ENCODE measurements at places on chromosomes 5 and 9.

- peak; percentile 50 for DNase-seq
- H3K4me3 ChIP-seq: no peak overlapping the region
- no peak overlapping the region for H3K27ac ChIP-seq
- no peaks in the 10 kb centered on the region for H3K4me1 ChIP-seq
- H3K27me3 ChIP-seq: no peaks in the 10 kb centered on the region
These were observed 40.6 kb upstream of the ZNG1F start for GRCh38 chr9:41229408-41230401.

- H3K27ac ChIP-seq: no peak overlapping the region
- H3K27me3 ChIP-seq: no peaks in the 10 kb centered on the region
- DNase-seq: no peak
- H3K4me1 ChIP-seq: no peaks in the 10 kb centered on the region
- no peaks in the 10 kb centered on the region for H3K36me3 ChIP-seq
- H3K4me3 ChIP-seq: no peak overlapping the region
These were observed 1527.5 kb upstream of the C9orf72 start for GRCh38 chr9:29100762-29101161.

DNA sequence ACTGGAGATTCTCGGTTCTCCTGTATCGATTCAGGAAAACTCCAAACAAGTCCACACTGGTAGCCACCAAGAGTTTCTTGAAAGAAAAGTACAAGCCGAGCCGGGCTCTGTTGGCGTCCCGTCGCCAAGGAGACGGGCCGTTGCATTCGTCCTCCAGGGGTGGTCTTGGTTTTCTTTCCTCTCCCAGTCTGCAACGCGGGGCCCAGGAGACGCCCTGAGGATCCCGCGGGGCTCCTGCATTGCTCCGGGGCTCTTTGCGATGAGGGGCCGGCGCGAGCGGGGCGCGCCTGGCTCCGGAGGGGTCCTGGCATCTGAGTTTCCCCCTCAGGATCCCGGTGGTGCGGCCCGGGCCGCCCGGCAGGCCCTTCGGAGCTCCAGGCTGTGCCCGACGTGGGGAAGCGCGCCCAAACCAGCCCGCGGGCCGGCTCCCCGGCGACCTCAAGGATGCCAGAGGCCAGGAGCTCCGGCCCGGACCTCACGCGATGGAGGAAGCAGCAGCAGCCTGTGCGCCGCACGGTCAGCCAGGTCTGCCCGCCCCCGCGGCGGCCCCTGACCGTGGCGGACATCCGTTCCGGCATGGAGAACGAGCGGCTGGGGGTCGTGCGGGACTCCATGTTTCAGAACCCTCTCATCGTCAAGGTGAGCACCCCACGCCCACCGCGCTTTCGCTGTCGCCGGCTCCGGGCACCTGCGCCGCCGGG, at the start of gene CFAP77:
Gene CFAP77 (plus strand): TSS at position 384 of the 701 bp plus-strand sequence. CDS start 61 bp downstream, at position 445.
- peaks cover 31% of the 10 kb centered on the region for H3K4me1 ChIP-seq
- H3K27me3 ChIP-seq: no peaks in the 10 kb centered on the region
- peak; percentile 59 for DNase-seq
- H3K4me3 ChIP-seq: no peak within 1 kb of the TSS
- H3K27ac ChIP-seq: no peak within 1 kb of the TSS

- no peaks in the 10 kb centered on the region for H3K4me1 ChIP-seq
- no peaks in the 10 kb centered on the region for H3K36me3 ChIP-seq
- H3K27me3 ChIP-seq: no peaks in the 10 kb centered on the region
- DNase-seq: no peak
These were observed 676.4 kb downstream of the PRELID2 start for GRCh38 chr5:145158730-145159129.

DNA sequence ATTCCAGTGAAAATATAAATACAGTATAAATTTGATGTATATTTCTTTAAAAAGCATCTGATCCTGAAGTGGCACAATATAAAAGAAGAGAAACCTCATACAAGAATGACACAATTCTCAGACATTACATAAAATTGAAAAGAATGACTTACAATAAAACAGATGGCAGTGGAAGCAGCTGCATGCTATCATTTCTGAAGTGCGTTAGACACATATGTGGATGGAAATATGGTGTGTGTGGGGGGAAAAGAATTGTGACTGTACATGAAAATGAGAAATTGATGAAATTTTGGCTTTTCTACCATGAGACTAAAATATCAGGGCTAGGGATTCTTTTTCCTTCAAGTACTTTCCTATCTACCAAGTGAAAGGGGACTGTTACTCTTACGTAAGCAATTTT, 45.9 kb upstream of the CDH18 start:
- no peaks in the 10 kb centered on the region for H3K4me1 ChIP-seq
- H3K4me3 ChIP-seq: no peak overlapping the region
- no peak overlapping the region for H3K27ac ChIP-seq

GRCh38 chr5:31049461-31049860, 144.0 kb upstream of the CDH6 start:
- H3K4me1 ChIP-seq: peaks cover 2% of the 10 kb centered on the region
- no peaks in the 10 kb centered on the region for H3K27me3 ChIP-seq
- no peak overlapping the region for H3K27ac ChIP-seq
- no peak overlapping the region for H3K4me3 ChIP-seq
- no peaks in the 10 kb centered on the region for H3K36me3 ChIP-seq

All from liver (tissue), 10 donors.